Esophagus squamous epithelium (tissue), 5 donors: ENCODE measurements at places on chromosomes 16 and 17.

DNA sequence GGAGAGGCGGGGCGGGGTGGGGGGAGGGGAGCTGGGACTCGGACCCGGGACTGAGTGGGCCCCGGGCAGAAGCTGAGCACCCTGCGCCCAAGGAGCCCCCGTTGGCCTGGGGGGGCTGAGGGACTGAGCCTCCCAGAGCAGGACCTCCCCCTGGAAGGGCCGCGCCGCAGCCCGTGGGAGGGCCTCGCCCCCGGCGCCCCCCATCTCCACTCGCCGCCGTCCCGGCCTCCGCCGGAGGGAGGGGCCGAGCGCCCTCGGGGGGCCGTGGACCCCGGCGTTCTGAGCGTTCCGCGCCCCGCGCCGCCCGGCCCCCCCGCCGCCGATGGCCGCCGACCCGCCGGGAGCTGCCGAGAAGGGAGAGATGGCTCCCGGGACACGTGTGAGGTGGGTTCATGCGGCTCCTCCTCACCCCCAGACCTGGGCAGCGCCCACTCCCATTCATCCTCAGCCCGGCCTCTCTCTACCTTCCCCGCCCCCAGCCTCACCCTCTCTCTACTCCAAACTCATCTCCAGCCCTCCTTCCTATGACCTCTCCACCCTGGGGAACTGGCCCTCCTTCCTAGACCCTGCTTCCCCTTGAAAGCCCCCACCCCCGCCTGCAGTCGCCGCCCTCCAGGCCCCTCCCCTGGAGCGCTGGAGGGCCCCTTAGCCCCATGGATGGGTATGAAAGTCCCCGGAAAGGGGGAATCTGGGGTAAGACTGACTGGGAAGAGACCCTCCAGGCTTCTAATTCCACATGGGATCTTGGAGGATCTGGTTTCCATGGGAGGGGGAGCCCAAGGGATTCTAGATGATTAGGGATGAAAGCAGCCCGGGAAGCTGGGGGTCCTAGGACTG, 922 bp downstream of the FBXL19 start:
- DNase-seq: no peak

- no peak for DNase-seq
These were observed 15.5 kb upstream of the C1QL1 start for GRCh38 chr17:44983563-44983962.

GRCh38 chr17:32271844-32272243, 6.2 kb downstream of the RHBDL3 start:
- DNase-seq: no peak

GRCh38 chr16:200388-200787, 20.1 kb downstream of the HBQ1 start:
- DNase-seq: no peak

- DNase-seq: no peak
These were observed 19.0 kb downstream of the CCDC57 start for GRCh38 chr17:82193520-82194220.

- no peak for DNase-seq
These were observed 218.2 kb upstream of the CHMP6 start for GRCh38 chr17:80773243-80773991.

- no peak for DNase-seq
These were observed 36.7 kb downstream of the PLD6 start for GRCh38 chr17:17169396-17169795.

DNA sequence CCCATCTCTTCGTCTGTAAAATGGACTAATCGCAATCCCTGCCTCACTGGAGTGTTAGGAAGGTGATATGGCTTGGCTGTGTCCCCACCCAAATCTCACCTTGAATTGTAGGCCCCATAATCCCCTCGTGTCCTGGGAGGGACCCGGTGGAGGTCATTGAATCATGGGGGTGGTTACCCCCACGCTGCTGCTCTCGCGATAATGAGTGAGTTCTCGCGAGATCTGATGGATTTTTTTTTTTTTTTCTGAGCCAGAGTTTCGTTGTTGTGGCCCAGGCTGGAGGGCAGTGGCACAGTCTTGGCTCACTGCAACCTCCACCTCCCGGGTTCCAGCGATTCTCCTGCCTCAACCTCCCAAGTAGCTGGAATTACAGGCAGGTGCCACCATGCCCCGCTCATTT, 11.2 kb downstream of the TRARG1 start:
- no peak for DNase-seq
